ENCODE measurements at places on chromosomes 12 and 14. TPM values are rescaled to one million over a fixed set of nuclear protein-coding genes. Genes with fewer than 3 reads are reported as not detected.

- DNase-seq, result no peak
Observed at GRCh38 chr12:48191096-48191495, 7.7 kb downstream of the CCDC184 start.

- DNase-seq, result no peak
Observed at GRCh38 chr12:92735131-92735721, 32.4 kb downstream of the PLEKHG7 start.

DNA sequence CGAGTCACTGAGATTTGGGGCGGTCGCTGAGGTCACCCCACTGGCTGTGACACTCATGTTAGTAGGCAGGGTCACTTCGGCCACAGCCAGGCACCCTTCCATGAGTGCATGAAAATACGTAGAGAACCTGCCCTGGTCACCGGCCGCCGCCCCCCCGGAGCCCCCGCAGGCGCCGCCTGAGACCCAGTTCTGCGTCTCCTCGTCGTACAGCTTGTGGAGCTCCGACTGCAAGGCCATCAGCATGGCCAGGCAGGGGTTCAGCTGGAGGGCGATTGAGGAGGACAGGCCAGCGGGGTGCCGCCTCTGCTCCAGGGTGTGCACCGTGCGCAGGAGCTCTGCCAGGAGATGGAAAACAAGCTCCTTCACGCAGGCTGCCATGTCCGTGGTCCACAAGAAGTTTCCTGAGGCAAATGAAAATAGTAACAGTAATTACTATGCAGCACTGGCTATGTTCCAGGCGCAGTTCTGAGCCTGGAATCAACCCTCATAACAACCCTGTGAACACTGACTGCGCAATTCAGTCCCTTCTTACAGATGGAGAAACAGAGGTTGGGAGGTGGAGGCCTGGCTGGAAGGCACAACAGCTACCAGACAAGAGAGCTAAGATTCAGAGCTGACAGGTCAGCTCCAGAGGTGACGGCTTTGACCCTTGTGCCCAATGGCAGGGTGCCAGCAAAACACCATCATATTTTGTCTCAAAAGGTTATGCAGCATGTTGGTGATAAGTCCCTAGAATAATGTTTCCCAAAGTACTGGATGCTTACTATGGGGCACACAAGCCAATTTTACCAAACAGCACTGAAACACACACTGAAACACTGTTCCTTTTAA, 59.9 kb downstream of the TRAFD1 start:
- no peak for DNase-seq

DNA sequence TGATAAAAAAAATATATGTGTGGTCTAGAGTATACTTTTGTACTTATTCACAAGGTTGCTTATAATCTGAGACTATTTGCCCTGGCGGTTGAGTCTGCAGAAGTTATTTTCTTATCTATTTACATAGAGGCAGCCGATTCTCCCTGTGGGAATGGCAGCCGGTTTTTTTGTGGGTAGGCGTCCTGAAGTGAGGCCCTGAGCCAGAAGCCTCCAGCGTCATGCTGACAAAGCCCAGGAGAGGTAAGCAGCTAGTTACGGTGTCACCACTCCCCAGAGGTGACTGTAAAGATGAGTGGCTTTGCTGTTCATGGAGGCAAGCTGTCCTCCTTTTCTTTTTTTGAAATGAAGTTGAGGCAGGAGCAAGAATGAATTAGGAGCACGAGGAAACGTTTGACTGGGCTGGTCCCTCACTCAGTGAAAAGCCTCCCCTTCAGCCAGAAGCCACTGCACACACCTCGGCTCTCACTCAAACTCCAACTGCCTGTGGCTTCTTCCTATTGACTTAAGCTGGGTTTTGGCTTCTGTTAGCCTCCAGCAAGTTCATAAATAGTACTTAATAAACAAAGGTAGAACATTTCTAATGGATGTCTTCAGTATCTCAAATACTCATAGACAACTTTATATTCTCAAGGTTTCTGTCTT, 21.5 kb downstream of the PAX9 start:
- no peak for DNase-seq

- peak; percentile 88 for DNase-seq
Observed at GRCh38 chr12:2057041-2057794, 4.4 kb downstream of the CACNA1C start.

DNA sequence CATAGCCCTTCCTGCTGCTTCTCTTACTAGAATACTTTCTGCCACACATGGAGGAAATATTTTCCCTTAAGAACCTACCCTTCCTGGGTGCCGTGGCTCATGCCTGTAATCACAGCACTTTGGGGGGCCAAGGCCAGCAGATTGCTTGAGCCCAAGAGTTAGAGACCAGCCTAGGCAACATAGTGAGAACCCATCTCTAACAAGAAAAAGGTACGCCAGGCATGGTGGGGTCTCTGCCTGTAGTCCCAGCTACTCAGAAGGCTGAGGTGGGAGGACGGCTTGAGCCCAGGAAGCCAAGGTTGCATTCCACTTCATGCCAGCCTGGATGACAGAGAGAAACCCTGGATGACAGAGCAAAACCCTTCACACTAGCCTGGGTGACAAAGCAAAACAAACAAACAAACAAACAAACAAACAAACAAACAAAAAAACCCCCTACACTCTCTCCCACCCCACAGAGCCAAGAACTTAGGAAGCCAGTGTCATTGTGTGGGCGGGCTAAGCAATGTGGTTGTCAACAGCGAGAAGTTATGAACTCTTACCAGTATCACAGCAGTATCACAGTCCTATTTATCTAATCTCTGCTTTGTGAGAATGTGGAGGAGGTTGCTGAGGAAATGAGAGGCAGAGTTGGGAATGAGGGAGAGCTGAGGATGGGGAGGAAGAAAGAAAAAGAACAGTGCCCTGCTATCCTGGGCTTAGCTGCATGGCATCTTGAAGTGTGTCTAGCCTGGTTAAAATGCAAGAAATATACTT, 53.8 kb upstream of the CLEC14A start:
- DNase-seq, result no peak

GRCh38 chr14:77046721-77047120, 18.2 kb upstream of the IRF2BPL start:
- no peak for DNase-seq

- DNase-seq, result no peak
Observed at GRCh38 chr12:89156862-89157262, 195.4 kb downstream of the DUSP6 start.

GRCh38 chr12:93608313-93608712, 35.8 kb downstream of the SOCS2 start:
- DNase-seq, result no peak

DNA sequence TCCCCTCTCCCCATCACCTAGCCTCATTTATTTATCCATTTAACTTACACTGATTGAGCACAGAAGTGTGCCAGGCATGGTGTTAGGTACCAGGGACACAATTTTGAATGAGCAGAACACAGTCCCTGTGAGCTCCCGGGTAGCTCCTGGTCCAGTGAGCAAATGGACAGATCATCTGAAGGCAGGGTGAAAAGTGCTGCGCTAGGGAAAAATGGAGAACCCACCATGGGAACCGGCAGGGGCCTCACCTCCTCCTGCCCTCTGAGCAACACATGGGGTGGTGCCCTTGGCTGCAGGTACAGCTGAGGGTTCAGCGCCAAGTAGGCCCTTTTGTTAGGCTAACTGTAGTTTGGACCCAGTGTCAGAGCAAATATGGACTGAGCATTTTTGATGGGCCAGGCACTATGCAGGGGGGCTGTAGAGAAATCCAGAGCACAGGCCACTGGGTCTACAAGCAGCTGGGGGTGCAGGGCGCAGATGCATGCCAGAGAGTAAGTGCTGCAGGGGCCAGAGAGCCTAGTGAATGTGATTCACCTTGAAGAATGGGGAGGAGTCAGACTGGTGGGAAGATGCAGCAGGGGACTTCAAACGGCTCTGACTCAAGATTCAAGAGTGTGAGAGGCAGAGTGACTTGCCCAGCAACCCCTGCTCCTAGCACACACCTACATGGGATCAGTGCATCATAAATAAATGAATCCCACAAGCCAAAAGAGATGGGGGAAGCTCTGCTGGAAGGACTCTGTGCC, 28.2 kb downstream of the LTBP2 start:
- DNase-seq, result no peak

GRCh38 chr12:116382686-116383530, 105.4 kb upstream of the MED13L start:
- peak; percentile 74 for DNase-seq

DNA sequence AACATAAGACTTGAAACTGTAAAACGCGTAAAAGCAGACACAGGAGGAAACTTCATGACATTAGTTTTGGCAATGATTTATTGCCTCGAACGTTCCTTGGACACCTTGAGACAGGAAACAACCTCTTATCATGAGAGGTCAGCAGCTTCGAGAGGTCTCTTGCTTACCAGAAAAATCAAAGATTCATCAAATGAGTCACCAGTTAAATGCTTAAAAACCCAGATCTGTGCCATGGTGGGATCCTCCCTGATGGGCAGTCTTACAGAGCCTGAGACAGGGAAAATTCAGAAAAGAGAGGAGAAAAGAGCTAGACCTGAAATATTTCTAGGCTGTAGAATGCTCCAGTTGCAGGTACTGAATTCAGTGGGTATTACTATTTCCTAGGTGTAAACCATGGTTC, 1093.9 kb downstream of the AACS start:
- DNase-seq, result no peak

DNA sequence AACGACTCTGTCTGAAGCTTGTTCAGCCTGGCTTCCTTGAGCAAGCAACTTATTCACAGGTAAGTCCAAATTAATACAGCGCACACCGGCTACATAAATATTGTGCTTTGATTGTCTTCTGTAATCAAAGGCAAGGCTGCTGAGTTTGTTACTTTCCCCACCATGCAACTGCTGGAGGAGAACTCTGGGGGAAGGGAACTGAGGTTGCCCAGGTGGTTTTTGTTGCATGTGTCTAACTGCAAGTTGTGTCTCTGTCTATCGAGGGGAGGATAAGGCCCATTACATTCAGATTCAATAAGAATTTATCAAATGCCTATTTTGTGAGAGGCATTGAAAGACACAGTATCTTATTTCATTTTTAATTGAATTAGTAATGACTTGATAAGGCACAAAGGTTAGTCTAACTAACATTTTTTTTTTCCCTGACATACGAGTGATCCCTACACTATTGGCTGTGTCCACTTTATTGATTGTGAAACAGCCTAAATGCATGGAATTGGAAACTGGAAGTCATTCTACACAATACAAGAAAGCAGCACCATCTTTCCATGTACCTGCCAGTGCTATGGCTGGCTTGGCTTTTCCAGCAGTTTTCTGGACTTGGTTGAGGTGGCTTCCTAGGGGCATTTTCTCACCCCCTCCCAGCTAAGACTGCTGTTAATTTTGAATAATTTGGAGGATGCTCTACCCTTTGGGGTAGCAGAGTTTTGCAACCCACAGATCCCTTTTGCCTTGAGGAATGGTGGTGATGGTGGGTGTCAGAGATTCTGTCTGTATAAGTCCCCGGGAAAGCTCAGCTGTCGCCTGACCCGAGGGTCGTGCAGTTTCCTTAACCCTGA, 951 bp upstream of the CHST11 start:
- no peak for DNase-seq

DNA sequence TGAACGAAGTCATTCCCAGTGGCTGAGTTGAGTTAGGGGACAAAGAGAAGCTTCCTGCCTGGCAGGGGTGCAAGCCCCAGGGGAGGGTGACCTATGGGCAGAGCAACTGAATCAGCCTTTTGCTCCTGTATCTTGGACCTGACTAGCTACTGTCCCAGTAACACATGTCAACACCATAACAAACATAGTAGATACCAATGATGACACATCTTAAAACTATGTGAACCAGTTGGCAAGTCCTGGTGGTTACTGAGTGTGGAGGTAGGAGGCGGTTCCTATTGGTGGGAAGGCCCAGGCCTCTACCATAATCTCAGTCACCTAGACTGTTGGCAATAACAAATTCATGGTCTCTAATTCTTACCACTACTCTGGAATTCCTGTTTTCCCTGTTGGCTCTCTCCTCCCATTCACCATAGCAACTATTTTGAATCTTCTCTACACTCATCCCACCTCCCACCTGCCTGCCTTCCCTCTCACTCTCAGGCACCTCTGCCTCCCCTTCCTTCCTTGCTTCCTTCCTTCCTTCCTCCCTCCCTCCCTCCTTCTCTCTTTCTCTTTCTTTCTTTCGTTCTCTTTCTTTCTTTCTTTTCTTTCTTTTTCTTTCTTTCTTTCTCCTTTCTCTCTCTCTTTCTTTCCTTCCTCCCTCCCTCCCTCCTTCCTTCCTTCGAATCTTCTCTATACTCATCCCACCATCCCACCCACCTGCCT, 8.1 kb upstream of the P2RX7 start:
- no peak for DNase-seq

DNA sequence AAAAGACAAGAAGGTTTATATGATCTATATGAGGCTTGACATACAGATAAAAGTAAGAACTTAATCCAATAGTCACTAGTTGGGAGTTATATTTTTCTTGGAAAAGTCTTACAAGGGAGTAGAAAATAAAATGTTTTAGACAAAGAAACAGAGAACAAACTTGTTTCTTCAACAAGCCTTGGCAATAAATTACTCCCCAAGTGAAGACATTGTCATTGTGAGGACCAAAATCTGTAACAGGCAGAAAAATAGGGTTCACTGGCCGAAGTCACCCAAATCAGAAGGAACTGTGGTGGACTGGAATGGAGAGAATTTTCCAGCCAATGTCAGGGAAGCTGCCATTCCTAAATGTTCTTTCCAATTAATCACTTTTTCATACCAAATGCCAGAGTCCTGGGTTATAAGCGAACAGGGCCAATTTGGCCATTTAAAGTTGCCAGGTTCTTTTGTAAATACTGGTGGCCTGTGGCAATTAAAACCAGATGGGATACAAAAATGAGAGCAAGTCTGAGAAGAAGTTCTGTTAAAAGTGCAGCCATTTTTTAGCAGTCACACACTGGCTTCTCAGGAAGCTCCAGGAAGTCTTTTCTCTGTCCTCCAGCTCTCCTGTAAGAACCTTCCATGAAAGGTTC, 117.3 kb upstream of the OVCH1 start:
- no peak for DNase-seq

The KLHL33 gene
- 1.6 TPM for total RNA-seq

The SERPINA1 gene
- 2.2 TPM for total RNA-seq

The CHMP4A gene
- total RNA-seq, result 52.9 TPM

The AKAP3 gene
- total RNA-seq, result 71.0 TPM

The TMEM233 gene
- total RNA-seq, result not detected
